ENCODE measurements at places on chromosomes 12 and 14.

DNA sequence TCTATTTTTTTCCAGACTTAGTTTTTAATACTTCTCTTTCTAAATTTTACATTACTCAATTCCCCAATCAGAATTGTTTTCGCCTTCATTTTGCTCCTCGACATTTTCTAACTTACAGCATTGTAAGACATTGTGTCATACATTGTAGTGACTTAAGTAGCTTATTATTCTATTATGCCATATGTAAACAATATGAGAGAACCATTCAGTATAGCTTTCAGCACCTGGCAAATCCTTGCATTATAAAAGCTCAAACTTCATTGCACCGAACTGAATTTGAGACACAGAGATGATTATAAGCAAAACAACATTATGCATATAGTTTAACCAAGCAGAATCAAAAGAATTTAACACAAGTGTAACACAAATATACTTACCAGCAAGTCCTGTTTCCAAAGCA, 46.8 kb downstream of the EXOC5 start:
- no peak for DNase-seq

DNA sequence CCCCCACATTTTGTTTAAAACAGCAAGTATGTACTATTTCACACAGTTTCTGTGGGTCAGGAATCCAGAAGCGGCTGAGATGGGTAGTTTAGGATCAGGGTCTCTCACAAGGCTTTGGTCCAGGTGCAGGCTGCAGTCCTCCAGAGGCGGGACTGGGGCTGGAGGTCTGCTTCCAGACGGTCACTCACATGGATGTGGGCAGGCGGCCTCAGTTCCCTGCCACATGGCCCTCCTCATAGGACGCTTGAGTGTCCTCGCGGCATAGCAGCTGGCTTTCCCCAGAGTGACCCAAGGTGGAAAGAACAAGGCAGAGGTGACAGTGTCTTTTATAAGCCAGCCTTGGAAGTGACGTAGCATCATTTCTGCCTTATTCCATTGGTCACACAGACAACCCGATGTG, 7.9 kb upstream of the C1RL start:
- no peak for DNase-seq

- DNase-seq = no peak
Observed at GRCh38 chr12:14951851-14952250, 9.6 kb downstream of the ARHGDIB start.

GRCh38 chr12:75529316-75529715, 17.9 kb upstream of the KRR1 start:
- DNase-seq = no peak

GRCh38 chr14:32225378-32225920, 22.4 kb upstream of the RNU6-8 start:
- no peak for DNase-seq
